ENCODE measurements at places on chromosomes 12 and 14. TPM values are rescaled to one million over a fixed set of nuclear protein-coding genes. Genes with fewer than 3 reads are reported as not detected.

The DLGAP5 gene
- 1.2 TPM for total RNA-seq

The DTX1 gene
- total RNA-seq = 6.2 TPM

The PTPRO gene
- total RNA-seq = not detected

The GARIN6 gene
- not detected for total RNA-seq

The OR6J1 gene
- total RNA-seq = not detected

The HNF1A gene
- total RNA-seq = 14.5 TPM

The SNRNP35 gene
- total RNA-seq = 28.6 TPM

DNA sequence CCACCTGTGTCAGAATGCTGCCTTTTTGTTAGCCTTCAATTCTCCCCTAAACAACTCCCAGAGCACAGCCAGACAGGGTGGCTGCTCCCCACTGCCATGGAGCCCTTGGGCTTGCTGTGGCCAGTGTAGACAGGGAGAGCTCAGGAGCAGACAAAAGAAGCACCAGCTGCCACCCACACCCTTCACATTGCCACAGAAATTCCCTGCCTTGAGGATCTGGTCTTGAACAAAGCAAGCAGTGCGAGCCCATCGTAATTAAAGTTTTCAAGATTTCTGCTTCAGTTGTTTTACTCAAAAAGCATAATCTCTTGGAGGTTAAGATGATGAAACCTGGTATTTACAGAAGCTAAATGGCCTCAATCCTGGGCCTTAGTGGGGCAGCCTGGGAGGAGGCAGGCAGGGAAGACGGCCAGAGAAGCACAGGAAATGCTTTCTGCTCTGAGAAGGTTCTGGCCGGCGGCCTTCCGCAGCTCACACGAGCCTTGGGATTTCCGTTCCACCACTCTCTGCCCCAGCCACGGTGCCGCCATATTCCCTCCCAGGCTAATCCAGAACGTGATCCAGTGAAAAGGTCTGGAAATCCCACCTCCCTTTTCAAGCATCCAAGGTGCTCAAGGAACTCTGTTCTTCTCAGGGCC is 535.2 kb downstream of the BCL11B start:
- peak; percentile 6 for DNase-seq

DNA sequence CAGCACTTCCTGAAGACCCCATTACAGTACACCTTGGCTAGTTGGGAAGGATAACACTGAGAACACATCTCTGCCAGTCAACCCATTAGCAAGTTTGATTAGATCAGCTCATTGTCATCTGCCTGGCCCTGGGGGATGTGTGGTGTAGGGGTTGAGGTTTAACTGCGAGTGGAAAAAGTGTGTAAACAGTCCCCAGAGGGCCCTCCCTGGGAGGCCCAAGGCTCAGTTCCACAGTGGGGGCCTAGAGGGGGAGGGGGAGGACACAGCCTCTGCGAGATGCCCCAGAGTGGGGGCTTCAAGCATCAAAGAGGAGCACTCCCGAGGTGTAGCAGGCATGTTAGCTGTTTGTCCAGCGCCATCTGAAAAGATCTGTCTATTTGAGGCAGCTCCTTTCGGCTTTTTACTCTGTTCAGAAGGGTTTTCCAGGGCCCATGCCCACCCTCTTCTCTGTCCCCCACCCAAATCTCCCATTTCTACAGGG is 344 bp downstream of the LPAR5 start:
- no peak for DNase-seq

GRCh38 chr12:63318313-63318712 is 167.3 kb upstream of the AVPR1A start:
- no peak for DNase-seq

GRCh38 chr12:80268924-80269749 is 169.8 kb downstream of the OTOGL start:
- DNase-seq = no peak

GRCh38 chr14:91140672-91141071 is 26.8 kb downstream of the DGLUCY start:
- peak; percentile 45 for DNase-seq

DNA sequence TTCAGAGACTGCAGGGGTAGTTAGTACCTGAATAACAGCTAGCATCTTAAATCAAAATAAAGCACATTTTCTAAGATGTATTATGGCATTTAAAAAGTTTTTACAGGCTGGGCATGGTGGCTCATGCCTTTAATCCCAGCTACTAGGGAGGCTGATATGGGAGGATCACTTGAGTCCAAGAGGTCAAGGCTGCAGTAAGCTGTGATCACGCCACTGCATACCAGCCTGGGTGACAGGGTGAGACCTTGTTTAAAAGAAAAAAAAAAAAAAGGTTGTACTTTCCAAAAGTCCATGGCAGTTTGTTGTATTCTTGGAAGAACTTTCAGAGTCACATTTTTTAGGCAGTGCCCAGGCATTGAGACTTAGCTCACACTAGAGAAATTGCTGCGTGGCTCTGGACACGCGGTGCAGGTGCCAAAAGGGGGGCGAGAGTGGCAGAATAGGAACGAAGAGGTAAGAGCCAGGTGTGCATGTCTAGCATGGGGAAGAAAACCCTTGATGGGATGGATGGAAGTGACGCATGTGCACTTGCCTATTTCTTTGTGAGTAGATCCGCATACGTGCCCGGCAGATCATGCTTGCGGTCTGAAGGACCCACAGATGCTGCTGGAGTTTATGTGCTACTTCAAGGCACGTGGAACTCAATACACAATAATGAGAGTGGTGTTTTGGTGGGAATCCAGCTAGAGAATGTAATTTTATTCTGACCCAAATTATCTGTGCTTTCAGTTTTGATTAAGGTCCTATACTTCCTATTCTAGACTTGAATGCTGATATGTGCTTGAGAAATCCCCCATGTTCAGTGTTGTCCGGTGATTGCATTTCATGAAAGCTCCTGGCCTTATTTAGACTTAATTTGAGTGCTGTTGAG is 11.9 kb downstream of the ANKRD13A start:
- no peak for DNase-seq

GRCh38 chr14:76863724-76864407 is 37.7 kb downstream of the LRRC74A start:
- DNase-seq = peak; percentile 77

DNA sequence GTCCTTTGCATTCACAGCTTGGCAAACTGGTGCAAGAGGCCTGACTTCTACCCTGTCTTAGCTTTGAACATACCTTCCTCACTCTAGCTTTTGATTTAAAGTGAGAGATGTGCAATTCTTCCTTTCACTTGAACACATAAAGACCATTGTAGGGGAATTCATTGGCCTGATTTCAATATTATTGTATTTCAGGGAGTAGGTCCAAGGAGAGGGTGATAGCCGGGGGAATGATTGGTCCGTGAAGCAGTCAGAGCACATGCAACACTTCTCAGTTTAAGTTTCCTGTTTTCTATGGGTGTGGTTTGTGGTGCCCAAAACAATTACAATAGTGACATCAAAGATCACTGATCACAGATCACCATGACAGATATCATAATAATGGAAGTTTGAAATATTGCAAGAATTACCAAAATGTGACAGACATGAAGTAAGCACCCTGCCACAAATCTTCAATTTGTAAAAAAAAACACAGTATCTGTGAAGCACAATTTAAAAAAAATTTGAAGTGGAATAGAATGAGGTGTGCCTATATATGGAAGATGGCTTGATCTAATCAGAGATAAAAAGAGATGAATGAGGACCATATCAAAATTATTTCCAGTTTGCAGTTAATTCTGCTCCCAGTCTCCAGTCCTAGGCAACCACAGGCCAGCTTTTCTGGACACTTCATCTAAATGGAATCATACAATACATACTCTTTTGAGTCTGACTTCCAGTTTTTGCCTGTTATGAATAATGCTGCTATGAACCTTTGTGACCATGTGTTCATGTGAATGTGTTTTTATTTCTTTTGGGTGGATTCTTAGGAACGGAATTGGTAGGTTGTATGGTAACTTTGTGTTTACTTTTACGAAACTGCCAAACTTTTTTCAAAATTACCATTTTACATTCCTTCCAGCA is 23.2 kb downstream of the BORCS5 start:
- peak; percentile 42 for DNase-seq

DNA sequence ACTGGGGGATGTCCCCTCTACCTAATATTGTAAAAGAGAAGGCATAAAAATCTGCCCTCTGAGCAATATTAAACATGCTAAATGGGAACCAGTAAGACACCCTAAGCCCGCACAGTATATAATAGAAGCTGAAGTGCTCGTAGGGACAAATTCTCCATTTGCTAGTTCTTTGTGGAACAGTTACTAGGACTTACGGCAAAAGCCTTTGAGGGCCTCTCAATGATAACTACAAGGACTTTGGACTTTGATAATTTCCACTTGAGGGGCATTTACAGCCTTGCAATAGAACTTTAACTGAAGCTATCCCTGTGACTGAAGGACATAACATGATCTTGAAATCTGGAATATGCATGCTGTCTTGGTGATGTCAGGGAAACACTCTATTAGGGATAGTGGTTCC is 111.5 kb upstream of the IFNG-AS1 start:
- no peak for DNase-seq

DNA sequence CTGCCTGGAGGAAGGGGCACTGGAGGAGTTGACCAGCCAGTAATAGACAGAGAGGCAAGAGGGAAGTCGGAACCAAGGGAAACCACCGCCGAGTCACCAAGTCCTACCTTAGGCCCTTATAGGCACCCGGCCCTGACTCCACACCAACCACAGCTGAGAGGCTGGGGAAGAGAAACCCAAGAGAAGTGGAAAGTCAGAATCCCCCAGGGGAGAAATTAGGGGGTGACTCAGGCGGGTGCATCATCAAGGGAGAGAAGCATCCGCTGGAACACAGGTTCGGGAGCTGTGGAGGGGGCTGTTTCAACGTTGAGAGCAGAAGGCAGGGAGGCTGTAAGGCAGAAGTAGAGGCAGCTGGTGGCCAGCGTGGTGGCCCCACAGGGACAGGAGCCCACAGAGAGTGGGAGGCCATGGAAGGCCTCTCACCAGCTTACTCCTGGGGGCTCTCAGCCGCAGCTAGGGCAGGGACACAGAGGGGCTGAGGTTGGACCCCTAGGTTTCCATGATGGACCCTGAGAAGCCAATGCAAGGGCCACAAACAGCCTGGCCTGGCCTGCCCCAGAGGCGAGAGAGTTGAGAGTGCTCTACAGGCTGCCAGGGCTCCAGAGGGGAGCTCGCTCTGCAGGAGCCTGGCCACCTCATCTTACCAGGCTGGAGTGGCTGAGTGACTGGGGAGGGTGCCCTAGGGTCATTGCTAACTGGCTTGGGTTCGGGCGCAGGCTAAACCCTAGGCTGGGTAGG is 1.4 kb upstream of the TRMT61A start:
- DNase-seq = no peak

DNA sequence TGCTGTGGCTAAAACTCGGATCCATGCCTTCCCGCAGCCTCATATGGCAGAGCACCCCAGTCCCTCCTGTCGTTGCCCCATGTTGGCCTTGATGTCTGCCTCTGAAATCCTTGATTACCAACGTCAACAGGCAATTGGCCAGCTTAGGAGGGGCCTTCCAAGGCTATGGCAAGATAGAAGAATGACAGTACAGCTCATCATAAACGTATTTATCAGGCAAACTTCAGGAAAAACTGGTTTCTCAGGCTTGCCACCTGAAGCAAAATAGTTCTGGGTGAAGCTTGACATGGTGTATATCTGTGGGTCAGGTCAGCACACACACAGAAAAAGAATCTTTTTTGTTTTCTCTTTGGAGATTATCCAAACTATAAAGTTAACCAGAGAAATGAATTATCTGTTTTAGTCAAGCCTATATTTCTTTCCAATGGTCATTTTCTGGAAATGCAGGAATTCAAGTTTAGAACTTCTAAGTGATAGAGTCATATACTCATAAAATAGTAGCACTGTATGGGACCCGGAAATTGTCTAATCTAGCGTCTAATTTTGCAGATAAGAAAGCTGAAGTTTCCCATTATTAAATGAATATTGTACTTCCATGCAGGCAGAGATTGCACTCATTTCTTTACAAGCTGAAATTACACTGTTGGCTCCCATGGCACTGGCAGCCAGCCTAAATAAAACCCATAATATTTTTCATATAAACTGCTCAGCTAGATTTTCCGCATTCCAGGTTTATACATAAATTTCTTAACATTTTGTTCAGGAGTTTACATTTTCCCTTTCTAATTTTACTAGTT is 24.4 kb upstream of the DUSP16 start:
- no peak for DNase-seq

- DNase-seq = no peak
Measured at GRCh38 chr12:107007411-107007810, 20.5 kb upstream of the MTERF2 start.

DNA sequence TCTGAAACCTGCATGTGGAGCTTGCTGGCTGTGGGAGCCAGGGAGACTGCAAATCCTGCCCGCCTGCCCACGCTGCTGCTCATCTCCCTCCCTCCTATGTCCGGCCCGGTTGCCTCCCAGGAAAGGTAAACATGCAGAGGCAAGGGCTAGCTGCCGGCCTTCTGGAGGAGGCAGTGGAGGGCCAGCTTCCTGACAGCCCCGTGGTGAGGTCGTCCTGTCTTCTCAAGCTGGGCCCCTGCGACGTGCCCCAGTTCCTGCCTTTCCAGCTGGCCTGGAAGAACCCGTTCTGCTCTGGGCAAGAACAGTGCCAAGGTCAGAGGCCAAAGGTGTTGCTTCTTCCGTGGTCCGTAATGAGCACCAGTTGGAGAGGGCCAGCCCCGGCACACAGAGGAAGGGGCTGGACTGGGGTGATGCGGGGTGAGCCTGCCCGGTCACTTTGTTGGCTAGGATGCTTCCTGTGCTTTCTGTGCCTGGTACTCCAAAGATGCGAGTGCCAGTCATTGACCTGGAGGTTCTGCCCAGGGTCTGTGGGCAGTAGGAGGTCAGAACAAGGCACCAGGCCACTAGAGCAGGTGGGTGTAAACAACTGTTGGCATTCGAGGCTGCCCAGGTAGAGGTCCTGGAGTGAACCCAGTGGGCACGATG is 25.3 kb downstream of the TPCN1 start:
- peak; percentile 59 for DNase-seq

DNA sequence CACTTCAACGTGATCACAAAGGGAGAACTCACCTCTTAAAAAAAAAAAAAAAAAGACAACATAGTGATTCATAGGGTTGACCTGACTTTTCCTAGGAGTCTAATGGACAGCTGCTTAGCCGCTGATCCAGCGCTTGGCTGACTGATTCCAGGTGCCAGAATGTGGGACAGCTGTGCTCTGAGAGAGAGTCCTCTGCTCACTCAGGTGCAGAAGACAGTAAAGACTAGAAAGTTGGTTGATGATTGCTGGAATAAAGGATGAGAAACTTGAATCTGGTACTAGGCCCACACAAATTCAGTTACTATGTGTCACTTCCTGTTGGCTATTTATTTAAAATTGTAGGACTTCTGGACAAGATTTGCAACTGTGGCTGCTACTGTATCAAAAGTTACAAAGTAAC is 229.4 kb downstream of the CHST11 start:
- no peak for DNase-seq

DNA sequence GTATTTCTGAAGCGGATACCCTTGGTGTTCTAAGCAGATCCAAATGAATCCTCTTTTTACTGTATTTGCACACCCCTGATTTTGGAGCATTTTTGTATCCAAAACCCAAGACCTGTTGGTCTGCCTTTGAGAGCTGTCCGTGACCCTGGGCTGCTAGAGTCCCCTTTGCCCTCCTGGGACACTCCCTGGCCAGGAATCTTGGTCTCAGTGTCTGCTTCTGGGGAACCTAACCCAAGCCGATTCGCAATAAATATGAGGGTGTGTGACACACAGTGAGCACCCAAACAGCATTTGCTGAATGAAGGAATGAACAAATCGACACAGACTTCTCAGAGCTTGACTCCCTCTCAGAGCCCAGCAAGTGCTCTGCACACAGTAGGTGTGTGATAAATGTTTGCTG is 92.9 kb downstream of the SCARB1 start:
- no peak for DNase-seq

GRCh38 chr14:26863736-26864135 is 265.9 kb upstream of the NOVA1 start:
- DNase-seq = no peak

All from stomach (tissue), 19 donors.